Adrenal gland (tissue), 19 donors: ENCODE measurements at places on chromosomes 2 and 18. TPM values are rescaled to one million over a fixed set of nuclear protein-coding genes. Genes with fewer than 3 reads are reported as not detected.

DNA sequence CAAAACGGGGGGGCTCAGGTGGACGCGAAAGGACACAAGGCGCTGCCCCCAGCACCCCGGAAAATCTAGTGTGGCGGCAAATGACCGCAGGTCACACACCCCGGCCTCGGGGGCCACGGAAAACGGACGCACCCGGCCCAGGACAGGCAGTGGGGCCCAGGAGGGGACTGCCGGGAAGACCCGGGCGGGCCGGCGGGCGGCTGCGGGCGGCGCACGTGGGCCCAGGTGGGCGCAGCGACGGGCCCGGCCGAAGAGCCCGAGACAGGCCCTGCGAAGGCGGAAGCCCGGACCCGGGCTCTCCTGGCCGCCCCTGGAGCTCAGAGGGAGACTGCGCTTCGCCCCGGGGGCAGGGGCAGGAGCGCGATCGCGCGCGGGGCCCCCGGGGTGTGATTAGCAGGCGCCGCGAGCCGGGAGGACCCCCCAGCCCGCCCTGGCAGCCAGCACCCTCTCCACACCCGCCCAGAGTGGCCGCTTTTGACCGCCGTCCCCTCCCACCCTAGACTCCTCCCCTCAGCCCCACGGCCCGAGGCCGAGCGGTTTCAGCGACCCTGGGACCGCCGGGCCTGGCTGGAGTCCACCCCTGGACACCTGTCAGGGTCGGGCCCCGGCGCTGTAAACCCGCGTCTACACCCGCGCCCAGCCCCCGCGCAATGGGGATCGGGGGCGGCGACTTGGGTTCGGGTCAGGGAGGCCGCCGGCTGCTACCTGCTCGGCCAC is 773 bp downstream of the MBP start:
- H3K36me3 ChIP-seq: no peaks in the 10 kb centered on the region
- H3K27ac ChIP-seq: peak overlapping the region; percentile 88
- H3K4me3 ChIP-seq: peak overlapping the region; percentile 43
- H3K4me1 ChIP-seq: peaks cover 36% of the 10 kb centered on the region

GRCh38 chr2:179422037-179422643 is 157.5 kb upstream of the SESTD1 start:
- H3K27ac ChIP-seq: no peak overlapping the region
- H3K27me3 ChIP-seq: no peaks in the 10 kb centered on the region
- H3K4me3 ChIP-seq: no peak overlapping the region
- H3K4me1 ChIP-seq: no peaks in the 10 kb centered on the region
- peak; percentile 64 for DNase-seq
- no peaks in the 10 kb centered on the region for H3K36me3 ChIP-seq

GRCh38 chr18:35377875-35378573 is 887 bp upstream of the ZNF396 start:
- peak overlapping the region; percentile 77 for H3K4me3 ChIP-seq
- no peak overlapping the region for H3K27ac ChIP-seq
- no peak for DNase-seq
- H3K27me3 ChIP-seq: no peaks in the 10 kb centered on the region

DNA sequence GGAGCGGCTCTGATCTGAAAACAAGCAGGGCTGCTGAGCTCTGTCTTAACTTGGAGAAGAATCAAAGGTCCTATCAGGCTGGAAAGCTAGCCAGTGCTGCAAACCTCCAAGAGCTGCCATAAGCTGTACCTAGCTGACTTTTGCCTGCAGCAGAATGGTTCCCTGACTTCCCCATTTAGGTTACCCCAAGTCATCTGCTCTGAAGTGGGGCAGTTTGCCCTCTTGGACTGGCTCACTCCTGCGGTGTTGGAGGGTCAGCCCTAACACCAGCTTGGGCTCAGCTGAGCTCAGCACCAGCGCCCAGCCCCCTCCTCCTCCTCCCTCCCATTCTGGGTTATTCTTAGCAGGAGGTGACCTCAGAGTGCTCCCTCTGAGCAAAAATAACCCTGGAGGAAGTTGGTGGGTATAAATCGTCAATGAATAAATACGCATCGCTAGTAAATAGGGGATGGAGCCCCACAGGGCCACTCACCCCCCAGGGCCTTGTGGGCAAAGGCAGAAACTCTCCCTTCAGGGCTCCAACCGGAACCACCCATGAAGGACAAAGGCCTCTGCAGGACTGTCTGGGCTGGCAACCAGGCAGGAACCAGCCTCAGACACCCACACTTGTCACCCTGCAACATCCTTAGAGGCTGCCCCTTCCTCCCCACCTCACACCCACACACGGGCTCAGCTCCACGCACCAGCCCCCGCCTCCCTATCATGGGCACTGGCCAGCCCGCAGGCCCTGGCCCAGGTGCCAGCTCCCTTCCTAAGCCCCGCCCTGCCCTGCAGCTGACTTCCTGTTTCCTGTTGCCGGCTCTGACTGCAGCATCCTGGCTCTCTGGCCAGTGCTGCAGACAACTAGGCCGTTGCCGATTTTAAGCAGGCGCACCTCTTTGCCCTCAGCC is 46.9 kb downstream of the DNMT3A start:
- H3K4me1 ChIP-seq: peaks cover 56% of the 10 kb centered on the region
- H3K36me3 ChIP-seq: no peaks in the 10 kb centered on the region
- DNase-seq: peak; percentile 76
- no peak overlapping the region for H3K4me3 ChIP-seq
- no peaks in the 10 kb centered on the region for H3K27me3 ChIP-seq

DNA sequence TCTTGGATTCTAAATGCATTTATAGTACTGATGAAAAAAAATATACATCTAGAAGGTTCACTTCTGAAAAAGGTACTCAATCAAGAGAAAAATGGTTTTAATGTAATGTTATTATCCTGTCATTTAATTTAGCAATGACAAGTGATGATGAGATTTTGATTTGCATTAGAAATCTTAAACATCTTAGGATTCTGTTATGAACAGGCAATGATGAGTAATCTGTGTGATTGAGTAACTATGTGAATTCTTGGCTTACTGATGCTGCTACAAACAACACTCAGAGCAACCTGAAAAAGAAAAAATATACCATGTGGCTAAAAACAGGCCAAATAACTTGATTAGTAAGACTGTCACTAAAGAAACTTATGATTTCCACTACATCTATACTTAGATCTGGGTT is 30.1 kb downstream of the RBKS start:
- H3K36me3 ChIP-seq: no peaks in the 10 kb centered on the region
- DNase-seq: no peak
- H3K4me3 ChIP-seq: no peak overlapping the region
- H3K4me1 ChIP-seq: peaks cover 15% of the 10 kb centered on the region
- H3K27ac ChIP-seq: no peak overlapping the region

Gene INPP5D
- 19.6 TPM for total RNA-seq

Gene SETBP1
- 18.0 TPM for total RNA-seq

Gene GAD1
- total RNA-seq: 6.9 TPM

Gene SERPINB4
- total RNA-seq: not detected
